ENCODE measurements at places on chromosomes 4 and X.
A peak's percentile ranks its signal among the peaks of the same experiment; 100 is the strongest.

DNA sequence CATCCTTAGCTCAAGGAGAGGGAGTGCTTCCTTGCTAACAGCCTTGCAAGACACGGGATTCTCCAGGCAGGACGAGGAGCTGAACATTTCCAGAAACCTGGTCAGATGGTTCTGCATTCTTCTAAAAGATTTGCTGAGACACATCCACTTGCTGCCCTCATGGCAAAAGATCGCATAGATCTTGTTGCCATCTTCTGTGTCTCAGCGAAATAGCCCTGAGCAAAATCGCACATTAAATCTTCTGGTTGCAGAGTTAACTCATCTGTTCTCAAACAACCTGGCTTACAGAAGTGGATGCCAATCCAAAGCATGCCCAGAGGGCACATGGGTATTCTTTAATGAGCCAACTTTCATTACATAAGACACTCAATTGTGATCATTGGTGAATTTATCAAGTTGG is 167.5 kb downstream of the PRKX start:
- no peak for ATAC-seq

DNA sequence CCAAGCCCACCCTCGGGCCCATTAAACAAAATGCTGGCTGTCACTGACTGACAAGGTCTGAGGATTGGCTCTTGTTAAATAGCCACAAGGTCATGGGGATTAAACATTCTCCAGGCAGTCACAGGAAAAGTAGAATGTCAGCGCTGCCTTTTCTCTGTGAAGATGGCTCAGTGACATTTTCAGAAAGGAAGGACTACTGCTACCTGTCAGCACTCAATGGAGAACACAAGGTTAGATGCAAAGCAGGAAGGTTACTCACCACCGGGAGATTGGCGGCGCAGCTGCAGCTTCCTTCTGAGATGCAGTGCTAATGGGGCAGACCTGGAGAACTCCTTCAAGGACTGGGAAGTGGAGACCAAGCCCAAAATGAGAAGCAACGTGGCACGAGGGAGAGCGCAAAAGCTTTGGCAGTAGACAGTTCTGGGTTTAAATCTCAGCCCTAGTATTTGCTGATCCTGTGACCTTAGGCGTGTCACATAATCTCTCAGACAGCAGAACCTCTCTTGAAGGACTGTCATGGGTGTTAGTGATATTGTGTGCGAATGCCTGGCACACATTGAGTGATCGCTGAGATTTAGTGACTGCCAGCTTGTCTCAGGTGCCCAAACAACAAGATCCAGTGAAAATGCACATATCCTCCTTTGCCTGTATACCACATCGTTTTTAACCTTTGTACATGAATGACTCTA is 213.1 kb upstream of the BOD1L1 start:
- ATAC-seq = no peak

DNA sequence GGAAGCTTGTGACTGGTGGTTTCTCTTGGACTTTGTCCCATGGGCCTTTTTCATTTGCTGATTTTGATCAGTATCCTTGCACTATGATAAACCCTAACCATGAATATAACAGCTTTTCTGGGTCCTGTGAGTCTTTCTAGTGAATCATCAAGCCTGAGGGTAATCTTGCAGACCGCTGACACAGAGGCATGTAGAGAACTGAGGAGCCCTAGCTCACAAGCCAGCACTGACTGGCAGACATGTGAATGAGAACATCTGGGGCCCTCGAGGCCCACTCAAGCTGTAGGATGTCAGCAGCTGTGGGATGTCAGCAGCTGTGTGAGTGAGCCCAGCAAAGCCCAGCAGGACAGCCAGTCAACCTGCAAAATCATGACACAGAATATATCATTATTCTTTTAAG is 36.7 kb downstream of the HMGB3 start:
- ATAC-seq = no peak

DNA sequence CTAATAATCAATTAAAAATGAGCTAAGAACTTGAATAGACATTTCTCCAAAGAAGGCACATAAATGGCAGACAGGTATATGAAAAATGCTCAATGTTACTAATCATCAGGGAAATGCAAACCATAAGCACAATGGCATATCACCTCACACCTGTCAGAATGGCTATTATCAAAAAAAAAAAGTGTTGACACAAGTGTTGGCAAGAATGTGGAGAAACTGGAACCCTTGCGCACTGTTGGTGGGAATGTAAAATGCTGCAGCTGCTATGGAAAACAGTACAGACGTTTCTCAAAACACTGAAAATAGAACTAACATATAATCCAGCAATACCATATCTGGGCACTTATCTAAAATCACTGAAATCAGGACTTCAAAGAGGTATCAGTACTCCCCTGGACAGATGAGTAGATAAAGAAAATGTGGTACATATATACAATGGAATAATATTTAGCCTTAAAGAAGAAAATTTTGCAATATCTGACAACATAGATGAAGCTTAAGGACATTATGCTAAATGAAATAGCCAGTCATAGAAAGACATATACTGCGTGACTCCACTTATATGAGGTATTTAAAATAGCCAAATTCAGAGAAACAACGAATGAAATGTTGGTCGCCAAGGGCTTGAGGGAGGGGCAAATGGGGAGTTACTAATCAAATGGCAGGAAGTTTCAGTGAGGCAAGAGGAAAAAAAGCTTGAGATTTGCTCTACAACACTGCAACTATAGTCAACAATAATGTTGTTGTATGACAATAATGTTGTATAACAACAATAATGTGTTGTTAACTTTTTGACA is 175.5 kb downstream of the WDFY3 start:
- no peak for ATAC-seq

- no peak for ATAC-seq
Observed at GRCh38 chrX:109601486-109601885, 23.5 kb downstream of the KCNE5 start.

DNA sequence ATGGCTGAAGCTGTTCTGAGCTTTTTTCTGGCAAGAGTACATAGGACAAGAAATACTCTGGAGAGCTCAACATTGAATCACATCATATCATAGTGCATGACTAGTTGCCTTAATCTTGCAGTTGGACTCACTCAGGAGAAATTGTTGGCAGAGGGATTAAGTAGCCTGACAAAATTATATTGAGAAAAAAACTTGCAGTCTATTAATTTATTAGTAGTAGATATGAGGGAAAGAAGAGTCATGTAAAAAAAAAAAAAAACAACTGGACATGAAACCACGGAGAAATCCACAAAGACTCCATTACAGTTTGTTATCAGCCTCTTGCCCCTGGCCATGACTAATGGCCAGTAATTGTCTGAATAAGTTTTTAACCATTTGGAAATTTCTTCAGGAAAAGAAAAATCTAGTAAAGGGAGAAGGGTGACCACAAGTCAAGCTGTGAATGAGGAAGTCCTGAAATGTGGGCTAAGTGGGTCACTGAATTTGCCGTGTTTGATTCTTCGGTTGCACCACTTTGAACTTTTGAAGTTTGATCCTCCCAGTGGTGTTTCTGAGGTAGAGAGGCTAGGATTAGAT is 45.6 kb downstream of the FHL1 start:
- ATAC-seq = peak; percentile 28

GRCh38 chr4:150082241-150082640 is 4.0 kb downstream of the DCLK2 start:
- no peak for ATAC-seq

DNA sequence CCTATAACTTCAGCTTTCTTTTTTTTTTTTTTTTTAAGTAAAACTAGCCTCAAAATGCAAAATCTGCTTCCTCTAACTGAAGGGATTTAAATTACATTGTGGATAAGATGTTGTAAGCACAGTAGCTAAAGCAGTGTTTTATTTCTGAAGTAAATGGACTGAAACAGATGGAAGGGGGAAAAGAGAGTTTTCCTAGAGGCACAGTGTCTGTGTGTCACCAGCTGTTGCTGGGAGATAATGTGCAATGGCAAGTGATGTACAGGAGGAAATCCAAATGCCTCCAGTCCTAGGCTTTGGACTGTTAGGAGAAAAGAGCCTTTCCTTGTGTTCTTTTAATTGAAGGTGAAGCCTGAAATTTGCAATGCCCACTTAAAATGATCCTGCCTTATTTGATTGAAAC is 672.1 kb downstream of the GRXCR1 start:
- ATAC-seq = no peak

GRCh38 chrX:123965712-123966111 is 4.2 kb downstream of the STAG2 start:
- no peak for ATAC-seq

- ATAC-seq = no peak
Observed at GRCh38 chr4:76334885-76335284, 28.4 kb downstream of the STBD1 start.

- no peak for ATAC-seq
Observed at GRCh38 chrX:154991039-154991438, 31.5 kb downstream of the F8 start.

- no peak for ATAC-seq
Observed at GRCh38 chr4:42296196-42296595, 101.1 kb upstream of the SHISA3 start.

DNA sequence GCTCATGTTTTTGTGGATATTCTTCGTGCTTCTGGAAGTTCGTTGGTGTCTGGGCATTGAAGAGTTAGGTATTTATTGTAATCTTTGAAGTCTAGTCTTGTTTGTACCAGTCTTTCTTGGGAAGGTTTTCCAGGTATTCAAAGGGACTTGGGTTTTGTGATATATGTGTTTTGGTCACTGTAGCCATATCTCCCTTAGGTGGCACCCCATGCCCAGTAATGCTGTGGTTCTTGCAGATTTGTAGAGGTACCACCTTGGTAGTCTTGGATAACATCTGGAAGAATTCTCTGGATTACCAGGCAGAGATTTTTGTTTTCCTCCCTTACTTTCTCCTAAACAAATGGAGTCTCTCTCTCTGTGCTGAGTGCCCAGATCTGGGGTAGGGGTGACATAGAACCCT is 184.1 kb downstream of the TEX13C start:
- ATAC-seq = no peak

- no peak for ATAC-seq
Observed at GRCh38 chrX:106959901-106960300, 39.7 kb downstream of the CLDN2 start.

DNA sequence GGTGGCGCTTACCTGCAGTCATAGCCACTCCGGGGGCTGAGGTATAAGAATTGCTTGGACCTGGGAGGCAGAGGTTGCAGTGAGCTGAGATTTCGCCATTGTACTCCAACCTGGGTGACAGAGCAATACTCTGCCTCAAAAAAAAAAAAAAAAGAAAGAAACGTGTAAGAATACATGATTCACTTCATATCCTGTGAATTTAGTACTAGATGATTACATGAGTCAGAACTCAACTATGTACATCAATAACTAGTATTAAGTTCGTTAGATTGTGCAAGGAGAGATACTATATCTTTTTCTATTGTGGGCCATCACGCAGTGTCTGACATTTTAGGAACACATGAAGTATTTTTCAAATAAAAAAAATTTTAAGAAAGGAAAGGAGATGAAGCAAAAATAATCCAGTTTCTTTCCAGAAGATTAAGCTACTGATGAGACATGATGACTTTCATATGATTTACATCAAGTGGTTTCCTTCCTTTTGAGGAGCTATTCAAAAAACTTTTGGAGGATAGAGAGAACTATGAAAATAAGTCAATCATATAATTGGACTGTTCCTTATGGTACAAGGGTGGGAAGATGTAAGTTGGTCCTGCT is 64.7 kb upstream of the EXOC1L start:
- ATAC-seq = no peak

DNA sequence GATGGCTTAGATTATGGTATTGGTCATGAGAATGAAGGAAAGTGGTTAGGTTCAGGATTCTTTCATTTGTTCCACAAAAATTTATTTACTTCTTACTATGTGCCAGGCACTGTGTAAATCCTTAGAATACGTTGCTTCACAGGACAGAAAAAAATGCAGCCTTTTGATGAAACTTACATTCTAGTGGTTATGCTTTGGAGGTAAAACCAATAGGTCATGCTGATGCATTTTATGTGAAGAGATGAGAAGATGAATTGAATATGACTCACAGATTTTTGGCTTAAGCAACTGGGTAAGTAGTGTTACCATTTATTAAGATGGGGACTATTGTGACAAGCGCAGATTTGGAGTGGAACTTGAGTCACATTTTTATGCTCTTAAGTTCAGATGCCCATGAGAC is 165.3 kb downstream of the GLRA2 start:
- ATAC-seq = no peak

GRCh38 chrX:130902446-130902782 is 595 bp downstream of the ENOX2 start:
- ATAC-seq = no peak

GRCh38 chrX:131861088-131861787 is 161.9 kb upstream of the STK26 start:
- ATAC-seq = no peak

DNA sequence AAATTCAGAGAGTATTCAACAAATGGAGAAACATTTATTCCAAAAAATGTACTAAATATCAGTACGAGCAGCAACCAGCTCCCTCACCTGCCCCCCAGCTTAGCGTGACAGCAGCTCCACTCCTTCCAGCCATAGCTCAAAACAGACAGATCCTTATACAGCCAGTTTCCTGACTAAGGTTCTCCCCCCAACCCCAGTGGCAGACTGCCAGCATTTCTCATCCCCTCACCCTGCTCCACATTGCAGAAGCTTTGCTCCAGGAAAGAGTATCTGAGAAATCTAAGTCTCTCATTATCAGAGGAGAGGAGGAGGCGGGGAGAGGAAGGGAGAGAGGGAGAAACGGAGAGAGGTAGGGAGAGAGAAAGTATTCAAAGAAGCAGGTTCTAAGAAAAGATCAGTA is 53.3 kb upstream of the PASD1 start:
- ATAC-seq = no peak

DNA sequence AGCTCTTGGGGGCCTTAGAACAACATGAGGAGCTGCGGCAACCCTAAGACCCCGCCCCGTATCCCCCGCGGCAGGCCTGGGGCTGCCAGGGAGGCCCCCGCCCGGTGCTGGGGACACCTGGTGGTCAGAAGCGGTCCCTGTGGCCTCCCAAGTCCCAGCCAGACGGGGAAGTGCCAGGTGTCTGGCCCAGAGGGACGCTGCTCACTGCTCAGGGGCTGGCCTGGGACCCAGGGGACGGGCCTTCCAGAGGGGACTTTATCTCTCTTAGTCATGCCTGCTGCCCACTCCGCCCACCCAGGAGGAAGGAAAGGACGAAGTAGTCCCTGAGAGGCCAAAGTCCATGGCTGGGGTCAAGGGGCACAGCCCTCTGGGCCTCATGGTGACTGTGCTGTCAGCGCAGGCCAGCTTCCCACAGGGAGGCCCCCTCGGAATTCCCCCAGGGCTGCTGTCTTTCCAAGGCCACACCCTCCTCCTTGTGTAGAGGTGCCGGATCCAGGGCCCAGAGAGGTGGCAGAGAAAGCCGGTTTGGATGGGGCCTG is 31.0 kb upstream of the HTRA3 start:
- no peak for ATAC-seq
